ENCODE measurements at places on chromosomes 12 and 14.

GRCh38 chr12:85782711-85783110 is 53.5 kb downstream of the RASSF9 start:
- no peak for DNase-seq

GRCh38 chr12:80282761-80283160 is 161.3 kb upstream of the PTPRQ start:
- DNase-seq = no peak

GRCh38 chr14:104342435-104343293 is 204.3 kb downstream of the KIF26A start:
- no peak for DNase-seq

GRCh38 chr12:111580119-111580425 is 19.0 kb downstream of the ATXN2 start:
- DNase-seq = no peak

- DNase-seq = no peak
These were observed 29.4 kb upstream of the ESRRB start for GRCh38 chr14:76346391-76347160.

DNA sequence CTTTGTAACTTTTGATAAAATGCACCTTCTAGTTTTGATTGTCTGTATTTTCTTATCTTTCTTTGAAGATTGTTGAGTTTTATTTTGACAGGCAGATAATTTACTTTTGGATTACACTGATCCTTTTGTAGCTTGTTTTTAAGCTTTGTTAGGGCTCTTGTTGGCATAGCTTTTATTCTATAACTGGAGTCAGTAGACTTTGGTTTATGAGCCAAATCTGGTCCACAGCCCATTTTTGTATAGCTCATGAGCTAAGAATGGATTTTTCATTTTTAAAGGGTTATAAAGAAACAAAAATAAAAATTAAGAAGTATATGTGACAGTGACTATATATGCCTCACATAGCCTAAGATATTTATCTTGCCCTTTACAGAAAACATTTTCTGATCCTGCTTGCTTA is 142.3 kb downstream of the FUT8 start:
- DNase-seq = no peak

DNA sequence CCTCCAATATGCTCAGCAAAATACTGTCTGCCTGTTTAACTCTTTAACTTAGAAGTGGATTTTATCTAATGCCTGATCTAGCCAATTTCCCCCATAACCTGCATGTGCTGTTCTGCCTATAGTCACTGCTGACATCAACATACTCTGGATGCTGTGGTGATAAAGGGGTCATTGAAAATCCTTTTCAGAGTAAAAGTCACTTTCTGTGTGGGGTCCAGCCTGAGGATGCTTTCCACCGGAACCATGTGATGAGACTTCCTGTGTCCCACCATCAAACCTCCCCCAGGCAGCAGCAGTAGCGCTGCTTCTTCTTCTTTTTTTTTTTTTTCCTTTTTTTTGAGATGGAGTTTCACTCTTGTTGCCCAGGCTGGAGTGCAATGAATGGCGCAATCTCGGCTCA is 607.0 kb downstream of the BCL11B start:
- no peak for DNase-seq

DNA sequence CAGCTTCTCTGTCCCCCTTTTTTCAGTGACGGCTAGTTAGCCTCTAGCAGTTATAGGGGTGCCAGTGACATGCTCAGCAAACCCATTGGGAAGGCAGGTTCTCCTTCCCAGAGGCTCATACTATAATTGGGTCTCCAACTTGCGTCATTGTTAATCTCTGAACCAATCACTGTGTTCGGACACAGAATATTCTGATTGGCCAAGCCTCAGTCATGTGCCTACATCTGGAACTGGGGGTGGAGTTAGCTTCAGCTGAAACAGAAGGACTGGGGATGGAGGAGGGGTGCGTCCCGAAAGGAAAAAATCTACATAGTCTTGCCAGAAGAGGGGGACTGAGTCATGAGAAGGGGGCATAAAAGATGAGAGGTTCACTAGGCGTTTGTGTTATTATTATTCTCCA is 165.6 kb downstream of the SUDS3 start:
- no peak for DNase-seq

DNA sequence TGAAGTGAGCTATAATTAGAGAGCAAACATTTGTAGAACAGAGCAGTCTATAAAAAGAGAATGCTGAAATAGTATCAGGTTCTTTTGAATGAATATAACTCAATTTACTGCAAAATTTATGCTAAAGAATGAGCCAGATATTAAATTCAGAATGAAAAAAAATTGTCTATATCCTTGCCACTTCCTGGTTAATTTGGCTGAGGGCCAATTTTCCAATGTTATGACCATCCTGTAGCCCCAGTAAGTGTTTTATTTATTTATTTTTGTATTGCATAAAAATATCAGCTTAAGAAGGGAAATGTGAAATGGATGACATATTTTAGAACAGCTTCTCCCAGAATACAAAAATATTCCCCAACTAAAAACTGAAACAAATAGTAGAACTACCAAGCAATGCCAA is 263.4 kb downstream of the SOX5 start:
- DNase-seq = no peak

GRCh38 chr12:63495974-63496373 is 172.3 kb downstream of the DPY19L2 start:
- DNase-seq = no peak

DNA sequence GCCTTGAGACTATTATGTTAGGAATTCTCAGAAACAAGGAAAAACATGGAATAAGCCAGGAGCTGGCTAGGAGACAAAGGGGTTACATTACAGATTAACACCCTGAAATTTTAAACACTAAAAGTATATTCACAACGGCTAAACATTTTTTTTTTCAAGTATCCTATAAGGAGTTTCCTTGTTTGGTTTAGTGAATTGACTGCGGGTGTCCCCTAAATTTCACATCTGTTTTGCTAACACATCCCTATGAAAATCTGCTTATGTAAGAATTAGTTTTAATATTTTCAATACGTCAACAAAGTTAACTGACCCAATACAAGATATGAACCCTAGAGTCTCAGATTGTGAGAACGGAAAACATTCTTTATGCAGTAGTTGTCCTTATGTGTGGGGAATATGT is 19.0 kb downstream of the TAOK3 start:
- no peak for DNase-seq

GRCh38 chr12:84128117-84128991 is 784.2 kb downstream of the SLC6A15 start:
- no peak for DNase-seq

- DNase-seq = no peak
These were observed 36.2 kb upstream of the SGPP1 start for GRCh38 chr14:63764103-63764502.

- DNase-seq = no peak
These were observed 82.6 kb downstream of the CCDC92 start for GRCh38 chr12:123889848-123890535.

DNA sequence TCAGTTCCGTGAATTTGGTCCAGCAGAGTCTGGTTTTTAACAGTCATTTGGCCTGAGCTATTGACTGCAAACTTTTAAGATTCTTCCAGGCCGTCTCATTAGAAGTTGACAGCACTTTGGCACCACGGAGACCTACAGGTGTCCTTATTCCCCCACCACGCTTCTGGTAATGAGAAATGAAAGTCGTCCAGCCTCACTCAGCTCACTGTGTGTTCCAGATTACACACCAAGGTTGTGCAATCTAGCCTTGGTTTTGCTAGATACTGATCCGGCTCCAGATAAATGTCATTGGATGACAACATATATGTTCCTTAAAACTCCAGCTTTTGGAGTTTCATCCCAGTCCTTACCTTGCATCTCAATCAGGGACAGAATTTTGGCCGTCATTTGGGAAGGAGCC is 210.4 kb downstream of the CHST11 start:
- no peak for DNase-seq

- DNase-seq = no peak
These were observed 1408.4 kb upstream of the TMEM132C start for GRCh38 chr12:126858560-126858959.

DNA sequence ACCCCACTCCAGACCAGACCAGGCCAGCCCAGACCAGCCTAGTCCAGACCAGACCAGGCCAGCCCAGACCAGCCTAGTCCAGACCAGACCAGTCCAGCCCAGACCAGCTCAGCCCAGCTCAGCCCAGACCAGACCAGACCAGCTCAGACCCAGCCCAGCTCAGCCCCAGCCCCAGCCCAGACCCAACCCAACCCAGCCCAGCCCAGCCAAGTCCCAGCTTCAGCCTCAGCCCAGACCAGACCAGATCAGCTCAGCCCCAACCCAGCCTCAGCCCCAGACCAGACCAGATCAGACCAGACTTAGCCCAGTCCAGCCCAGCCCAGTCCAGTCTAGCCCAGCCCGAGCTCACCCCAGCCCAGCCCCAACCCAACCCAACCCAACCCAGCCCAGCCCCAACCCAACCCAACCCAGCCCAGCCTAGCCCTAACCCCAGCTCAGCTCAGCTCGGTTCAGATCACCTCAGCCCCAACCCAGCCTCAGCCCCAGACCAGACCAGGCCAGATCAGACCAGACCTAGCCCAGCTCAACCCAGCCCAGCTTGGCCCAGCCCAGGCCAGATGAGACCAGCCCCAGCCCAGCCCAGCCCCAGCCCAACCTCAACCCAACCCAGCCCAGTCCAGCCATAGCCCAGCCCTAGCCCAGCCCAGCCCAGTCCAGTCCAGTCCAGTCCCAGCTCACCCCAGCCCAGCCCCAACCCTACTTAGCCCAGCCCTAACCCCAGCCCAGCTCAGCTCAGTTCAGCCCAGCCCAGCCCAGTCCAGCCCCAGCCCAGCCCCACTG is 204.7 kb downstream of the BCL11B start:
- no peak for DNase-seq

- no peak for DNase-seq
These were observed at the start of gene TNS2 for GRCh38 chr12:53049571-53050318. Gene TNS2 (plus strand): TSS chr12:53050065. CDS start chr12:53050186, 121 bp downstream.

DNA sequence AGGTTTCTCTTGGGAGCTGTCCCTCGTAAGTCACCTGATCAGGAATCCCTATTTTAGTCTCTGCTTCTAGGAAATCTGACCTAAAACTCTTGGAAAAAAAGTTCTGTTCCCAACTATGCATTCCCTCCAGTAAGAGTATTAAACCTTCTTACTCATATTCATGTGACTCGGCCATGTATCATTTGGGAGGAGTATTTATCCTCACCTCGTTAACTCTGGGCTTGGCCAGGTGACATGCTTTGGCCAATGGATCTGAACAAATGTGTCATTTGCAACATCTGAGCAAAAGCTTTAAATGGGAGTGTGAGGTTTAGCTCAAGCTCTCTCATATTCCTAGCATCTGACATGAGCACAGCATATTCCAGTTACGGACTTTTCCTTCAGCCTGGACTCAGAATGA is 226.8 kb downstream of the NUAK1 start:
- no peak for DNase-seq

DNA sequence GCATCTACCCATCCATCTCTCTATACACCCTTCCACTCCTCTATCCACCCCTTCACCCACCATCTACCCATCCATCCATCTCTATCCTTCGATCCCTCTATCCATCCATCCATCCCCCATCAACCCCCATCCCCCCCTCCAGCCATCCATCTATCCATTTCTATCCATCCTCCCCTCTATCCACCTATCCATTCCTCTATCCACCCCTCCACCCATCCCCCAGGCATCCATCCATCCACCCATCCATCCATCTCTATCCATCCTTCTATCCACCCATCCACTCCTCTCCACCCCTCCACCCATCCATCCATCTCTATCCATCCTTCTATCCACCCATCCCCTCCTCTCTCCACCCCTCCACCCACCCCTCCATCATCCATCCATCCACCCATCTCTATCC is 17.5 kb upstream of the GPR132 start:
- DNase-seq = no peak

- no peak for DNase-seq
These were observed 56.5 kb downstream of the DAD1 start for GRCh38 chr14:22532345-22533056.

DNA sequence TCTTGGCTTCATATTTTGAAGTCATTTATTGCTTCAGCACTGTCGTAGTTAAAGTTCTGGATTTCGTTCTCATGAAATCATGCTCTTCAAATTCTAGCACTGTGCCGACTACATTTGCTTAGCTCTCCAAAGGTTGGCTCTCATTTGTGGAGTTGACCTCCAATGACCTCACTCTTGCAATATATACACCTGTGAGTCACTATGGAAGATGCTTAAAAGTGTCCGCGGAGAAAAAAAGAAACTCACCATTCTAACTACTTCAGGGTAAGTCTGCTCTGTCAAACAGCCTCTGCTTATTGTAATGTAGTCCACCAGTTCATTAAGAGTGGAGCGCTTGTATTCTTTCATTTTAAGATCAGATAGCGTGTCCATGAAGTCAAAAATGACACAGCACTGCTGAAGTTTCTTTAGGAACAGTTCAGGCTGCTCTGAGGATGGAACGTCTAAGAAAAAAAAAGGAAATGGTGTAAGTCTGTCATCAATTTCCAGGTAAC is 89.7 kb downstream of the PPP2R5E start:
- no peak for DNase-seq

- DNase-seq = no peak
These were observed 6.4 kb downstream of the GAS2L3 start for GRCh38 chr12:100579844-100580243.

- no peak for DNase-seq
These were observed 144.4 kb downstream of the CAND1 start for GRCh38 chr12:67413577-67413976.

DNA sequence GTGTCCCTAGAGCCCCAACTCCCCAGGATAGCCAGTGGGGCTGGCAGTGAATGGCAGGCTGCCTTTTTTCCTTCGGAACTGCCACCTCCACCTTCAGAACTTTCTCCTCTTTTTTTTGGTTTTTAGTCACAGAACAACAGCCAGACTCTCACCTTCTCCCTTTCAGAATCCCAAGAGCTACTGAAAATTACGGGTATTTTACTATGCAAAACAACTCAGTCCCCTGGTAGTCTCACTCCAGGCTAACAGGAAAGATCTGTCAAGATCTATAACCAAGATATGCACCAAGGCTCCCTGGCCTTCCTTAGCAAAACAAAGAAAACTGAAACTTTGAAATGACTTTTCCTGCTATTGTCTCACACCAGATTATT is 12.5 kb downstream of the PLEKHG6 start:
- DNase-seq = no peak

DNA sequence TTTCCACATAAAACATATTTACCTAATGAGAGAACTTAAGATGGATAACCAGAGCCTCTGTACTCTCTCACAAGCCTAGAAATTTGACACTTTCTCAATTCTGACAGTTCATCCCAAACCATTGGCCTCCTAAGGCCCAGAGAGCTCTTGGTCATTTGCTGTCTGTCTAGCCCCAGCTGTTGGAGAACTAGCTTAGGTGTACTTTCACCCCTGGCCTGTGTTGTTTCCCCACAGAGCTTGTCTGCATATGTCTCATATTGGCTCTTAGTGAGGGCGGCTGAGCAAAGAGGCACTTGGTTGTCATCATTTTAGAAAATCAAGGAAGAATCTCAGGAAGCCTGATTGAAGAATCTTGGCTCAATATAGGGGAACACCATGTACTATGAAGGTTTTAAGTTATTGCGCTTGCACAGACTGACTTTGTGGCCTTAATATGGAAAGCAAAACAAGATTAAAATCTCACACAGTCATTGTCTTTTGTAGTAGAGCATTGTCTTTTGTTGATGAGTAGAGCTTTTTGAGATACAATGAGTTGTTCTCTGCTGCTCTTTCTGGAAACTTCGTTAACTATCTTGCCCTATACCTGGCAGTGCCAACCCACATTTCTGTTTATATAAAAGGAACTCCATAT is 324.6 kb downstream of the RAD51B start:
- DNase-seq = no peak

- DNase-seq = no peak
These were observed 17.2 kb upstream of the ARF6 start for GRCh38 chr14:49875640-49876198.

Measured in activated CD8-positive, alpha-beta memory T cell treated with anti-CD3 and anti-CD28 coated beads, Interleukin-2, amount 50 U/mL, for 4 hours (primary cell).